ENCODE measurements at places on chromosomes 11 and 22.

- DNase-seq, result no peak
Measured at GRCh38 chr11:126165757-126166156, 45.7 kb downstream of the RPUSD4 start.

DNA sequence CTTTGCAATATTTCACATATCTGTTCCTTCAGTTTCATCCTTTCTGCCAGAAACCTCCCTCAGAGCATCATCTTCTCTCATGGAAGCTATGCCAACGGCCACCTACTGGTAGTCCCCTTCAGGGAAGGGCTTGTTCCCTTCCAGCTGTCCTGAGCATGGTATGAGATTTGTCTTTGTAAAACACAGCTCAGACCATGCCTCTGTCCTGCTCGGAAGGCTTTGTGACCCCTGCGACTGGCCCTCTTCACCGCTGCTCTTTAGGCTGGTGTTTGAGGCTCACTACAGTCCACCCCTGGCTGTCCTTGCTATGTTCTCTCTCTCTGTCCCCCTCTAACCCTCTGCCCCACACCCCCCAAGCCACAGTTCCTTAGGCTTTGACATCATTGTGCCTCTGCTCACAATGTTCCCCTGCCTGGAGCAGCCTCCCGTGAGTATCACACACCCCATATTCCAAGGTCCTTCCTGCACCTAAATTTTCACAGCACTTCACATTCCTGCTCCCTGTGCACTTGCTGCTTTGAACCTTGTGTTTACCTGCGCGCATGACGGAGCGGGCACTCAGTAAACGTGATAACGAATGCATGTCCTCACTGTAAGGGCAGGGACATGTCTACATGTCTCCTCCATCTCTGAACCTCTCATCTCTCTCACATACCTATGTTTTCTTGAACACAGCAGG is 24.0 kb upstream of the ACER3 start:
- DNase-seq, result no peak

DNA sequence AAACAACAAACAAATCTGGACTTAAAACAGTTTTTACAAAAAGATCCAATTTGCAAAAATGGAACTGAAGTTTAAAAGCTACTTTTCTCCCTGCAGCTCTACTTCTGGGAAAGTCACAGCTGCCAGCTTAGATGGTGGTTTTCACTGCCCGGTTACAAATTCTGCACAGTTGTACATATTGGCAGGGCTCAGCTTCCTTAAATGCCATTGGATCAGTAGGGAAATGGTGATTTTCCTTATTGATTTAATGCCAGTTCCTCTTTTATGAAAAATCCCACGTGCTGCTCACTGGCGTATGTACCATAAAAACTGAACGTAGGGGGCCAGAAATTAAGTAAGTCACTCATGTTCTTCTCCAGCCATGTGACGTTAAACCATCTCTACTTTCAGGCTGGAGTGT is 22.8 kb downstream of the GRAP2 start:
- DNase-seq, result no peak

DNA sequence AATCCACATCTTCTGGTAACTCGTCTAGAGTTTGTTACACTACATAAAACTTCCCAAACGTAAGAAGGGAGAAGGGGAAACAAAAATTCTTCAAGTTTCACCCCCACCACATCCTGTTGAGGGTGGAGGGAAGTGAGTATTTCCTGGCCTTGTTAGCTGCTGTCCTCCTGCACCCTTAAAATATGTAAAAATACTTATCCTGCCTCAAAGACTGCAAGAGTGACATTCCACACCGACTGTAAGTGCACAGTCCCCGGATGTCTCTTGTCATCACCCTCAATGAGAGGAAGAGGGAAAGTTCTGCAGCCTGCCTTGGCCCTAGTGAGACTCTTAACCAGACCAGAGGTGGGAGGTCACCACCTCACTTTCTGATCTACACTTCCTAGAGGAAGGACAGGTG is 3.3 kb downstream of the TMEM121B start:
- DNase-seq, result no peak

DNA sequence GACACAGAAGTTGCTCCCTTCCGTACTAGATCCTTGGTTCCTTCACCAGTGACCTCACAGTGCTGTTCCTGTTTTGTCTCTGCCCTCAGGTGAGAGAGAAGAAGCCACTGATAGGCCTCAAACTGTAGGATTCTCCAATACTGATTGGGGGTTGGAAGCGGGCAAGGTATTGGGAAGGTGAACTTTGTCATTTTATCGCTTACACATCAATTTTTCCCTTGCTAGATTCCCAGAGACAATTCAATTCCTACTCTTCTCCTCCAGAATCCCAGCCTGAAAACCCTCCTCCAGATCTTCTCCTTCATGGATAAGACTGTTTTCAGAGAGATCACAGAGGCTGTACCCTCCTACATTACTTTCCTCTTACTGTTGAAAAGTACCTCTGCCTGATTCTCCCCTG is 9.4 kb upstream of the OR2D3 start:
- no peak for DNase-seq

- no peak for DNase-seq
Measured at GRCh38 chr22:32699001-32699582, 102.4 kb upstream of the TIMP3 start.

DNA sequence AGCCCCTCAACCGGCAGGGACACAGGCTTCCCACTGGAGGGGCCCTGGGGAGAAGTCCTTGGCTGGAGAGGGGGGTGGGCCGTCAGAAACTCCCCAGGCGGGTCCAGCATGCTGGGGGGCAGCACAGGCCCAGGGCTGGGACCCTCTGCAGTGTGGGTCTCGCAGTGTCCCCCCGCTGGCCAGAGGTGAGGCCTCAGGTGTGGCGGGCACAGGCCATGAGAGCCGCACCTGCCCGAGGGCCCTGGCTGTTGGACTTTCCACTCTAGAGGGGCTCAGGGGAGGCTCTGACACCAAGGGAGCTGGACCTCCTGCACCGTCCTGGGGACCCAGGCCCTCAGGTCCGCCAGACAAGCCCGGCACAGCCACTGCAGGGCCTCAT is 10.7 kb upstream of the PIM3 start:
- no peak for DNase-seq

- DNase-seq, result no peak
Measured at GRCh38 chr11:57646194-57646798, 3.4 kb downstream of the YPEL4 start.

DNA sequence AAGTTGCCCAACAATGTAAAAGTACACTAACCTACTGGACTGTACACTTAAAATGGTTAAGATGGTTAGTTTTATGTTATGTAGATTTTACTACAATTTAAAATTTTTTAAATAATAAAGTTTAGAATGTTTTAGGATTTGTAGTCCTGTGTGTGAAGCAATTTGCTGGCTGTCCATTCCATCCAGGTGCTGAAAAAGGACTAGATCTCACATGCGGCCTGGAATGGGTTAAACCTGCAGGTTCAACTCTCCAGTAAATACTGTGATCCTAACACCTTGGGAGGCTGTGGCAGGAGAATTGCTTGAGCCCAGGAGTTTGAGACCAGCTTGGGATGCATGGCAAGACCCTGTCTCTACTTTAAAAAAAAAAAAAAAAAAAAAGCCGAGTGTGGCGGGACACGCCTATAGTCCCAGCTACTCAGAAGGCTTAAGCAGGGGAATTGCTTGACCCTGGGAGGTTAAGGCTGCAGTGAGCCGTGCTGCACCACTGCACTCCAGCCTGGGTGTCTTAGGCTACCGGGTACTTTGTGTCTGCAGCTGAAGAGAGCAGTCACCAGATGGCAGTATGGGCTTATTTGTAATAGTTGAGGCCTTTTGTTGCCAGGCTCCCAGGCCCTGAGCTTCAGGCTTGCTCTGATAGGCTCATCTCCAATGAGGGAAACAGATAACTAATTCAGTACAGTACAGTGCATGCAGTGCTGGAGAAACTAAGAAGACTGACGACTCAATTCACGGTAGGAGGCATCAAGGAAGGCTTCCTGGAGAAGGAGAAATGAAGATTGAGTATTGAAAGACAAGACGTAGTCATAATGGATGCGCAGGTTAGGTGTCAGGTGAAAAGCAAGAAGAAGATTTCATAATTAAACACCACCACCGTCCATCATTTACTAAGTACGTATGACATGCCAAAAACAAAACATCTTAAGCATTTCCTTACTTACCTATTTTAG is 64.7 kb upstream of the ASPHD2 start:
- no peak for DNase-seq

GRCh38 chr22:27670701-27671412 is 130.7 kb downstream of the MN1 start:
- no peak for DNase-seq

GRCh38 chr11:4511282-4512245 is 29.1 kb downstream of the OR52K1 start:
- no peak for DNase-seq

DNA sequence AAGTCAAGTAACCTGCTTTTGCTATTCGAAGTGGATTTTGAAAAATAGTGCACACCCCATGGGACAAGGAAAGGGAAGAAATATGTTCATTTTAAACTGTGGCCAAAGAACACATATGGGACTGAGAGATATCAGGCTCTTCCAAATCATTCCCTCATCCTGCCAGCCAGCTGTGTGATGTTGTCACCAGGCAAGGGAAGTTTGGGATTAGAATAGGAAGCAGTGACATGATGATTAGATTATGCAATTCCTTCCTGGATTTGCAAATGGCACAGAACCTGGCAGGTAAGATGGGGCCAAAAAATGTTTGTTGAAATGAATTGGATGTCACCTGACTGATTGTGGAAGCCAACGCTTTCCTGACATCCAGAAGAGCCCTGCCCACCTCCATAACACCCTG is 4.9 kb upstream of the SCN3B start:
- no peak for DNase-seq

- no peak for DNase-seq
Measured at GRCh38 chr11:9839550-9839949, 175.7 kb downstream of the SWAP70 start.

- DNase-seq, result no peak
Measured at GRCh38 chr11:82007521-82007920, 726.1 kb downstream of the FAM181B start.

DNA sequence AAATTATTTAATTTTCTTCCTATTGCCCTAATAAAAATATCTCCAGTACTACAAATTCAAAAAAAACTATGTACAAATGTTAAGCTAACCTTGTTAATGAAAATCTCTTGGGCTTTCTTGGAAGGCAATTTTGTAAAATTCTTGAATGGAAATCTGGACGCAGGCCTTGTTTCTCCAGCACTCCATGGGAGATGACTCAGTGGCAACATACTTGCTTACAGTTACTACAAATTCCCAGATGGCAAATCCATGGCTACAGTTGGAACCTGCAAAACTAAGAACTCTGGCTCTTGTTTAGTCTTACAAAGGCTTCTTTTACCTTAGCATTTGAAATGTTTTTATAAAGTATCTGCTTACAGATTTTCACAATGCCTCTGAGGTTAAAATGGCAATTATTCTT is 725.2 kb downstream of the DLG2 start:
- DNase-seq, result no peak

DNA sequence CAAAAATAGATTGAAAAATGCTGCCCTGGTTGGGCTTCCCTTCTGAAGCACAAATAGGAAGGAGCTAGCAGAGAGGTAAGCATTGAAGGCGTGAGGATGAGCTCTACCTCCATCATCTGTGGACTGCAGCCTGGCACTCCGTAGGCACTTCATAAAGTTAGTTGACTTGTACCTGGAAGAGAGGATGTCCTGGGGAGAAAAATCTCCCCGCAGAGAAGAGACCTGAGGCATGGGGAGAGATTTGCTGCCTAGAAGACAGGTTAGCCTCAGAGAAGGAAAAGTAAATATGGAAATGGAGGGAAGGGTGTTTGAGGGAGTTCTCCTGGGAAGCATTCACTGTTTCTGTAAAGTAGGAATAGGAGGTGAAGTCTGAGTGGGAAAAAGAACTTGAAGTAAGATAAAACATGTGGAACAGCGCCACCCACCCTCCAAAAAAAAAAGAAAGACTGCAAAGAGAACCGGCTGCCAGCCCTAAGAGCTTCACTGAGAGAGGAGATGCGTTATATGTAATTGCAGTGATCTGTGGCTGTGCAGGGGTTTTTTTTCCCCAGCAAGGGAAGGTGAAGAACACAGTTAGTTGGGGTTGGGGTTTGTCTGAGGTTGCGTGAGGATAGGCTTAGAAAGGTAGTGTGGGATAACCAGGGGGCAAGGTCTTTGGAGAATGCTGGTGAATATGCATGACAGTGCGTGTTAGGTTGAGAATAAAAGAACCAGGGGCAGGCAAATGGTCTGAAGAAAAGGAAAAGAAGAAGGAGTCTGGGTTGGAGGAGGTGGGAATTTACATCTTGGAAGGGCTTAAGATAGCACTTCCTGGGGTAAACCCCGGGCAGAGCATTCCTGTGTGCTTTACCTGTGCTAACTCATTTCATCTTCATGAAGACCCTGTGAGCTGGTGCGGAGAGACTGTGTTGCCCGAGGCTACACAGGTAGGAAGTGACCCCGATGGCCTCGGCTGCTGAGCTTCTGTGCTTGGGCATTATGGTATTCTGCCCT is 16.0 kb downstream of the TNRC6B start:
- DNase-seq, result no peak

DNA sequence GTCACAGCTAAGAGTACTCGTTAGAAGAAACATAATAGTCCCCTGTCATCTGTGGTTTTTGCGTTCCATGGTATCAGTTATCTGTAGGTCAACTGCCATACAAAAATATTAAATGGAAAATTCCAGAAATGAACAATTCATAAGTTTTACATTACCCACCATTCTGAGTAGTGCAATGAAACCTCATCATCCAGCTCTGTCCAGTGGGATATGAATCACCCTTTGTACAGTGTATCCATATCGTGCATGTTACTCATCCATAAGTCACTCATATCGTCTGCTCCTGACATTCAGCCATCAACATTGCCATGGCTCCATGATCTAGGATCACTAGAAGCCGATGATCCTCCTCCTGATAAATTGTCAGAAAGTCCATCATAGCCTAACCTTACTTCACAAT is 174.9 kb upstream of the C11orf87 start:
- DNase-seq, result no peak

DNA sequence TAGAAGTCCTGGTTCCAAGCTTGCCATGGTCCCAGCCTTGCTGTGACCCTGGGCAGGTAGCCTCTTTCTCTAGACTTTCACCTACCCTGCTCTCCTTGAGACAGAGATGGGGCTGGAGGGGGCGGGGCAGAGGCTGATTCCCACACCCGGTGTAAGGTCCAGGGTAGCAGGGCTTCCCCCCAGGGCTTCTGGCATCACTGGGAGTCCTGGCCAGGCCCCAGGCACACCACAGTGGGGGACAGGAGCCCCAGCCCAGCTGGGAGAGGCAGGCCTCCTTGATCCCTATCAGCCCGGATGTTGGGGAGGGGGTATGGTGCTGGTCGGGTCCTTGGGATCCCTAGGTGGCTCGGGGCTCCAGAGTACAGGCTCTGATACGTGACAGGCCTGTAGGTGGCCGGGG is 1.7 kb upstream of the NUDT8 start:
- no peak for DNase-seq
